ENCODE measurements at places on chromosomes 4 and X.

DNA sequence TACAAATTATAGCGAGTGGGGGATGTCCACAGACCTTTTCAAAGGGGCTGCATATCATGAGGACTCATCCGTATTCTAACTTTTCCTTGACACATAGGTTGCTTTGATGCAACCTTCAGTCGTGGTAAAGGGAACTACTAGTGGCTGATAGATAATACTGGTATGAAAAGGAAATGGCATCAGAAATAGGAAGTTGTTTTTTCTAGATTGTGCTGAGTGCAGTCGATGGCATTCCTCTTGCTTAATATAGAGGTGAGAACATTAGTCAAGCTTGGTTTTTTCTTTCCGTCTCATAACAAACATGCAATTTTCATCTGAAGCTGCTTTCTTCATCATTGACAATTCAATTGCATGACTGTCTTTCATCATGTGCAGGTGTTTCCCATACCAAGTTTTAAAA lies 16.6 kb downstream of the ENPEP start:
- DNase-seq: no peak

GRCh38 chrX:129726307-129727111 lies 12.3 kb upstream of the XPNPEP2 start:
- DNase-seq: peak; percentile 53

- no peak for DNase-seq
Measured at GRCh38 chr4:164288578-164288977, 465.4 kb upstream of the SMIM31 start.

- no peak for DNase-seq
Measured at GRCh38 chr4:168908851-168909273, 101.2 kb downstream of the CBR4 start.

DNA sequence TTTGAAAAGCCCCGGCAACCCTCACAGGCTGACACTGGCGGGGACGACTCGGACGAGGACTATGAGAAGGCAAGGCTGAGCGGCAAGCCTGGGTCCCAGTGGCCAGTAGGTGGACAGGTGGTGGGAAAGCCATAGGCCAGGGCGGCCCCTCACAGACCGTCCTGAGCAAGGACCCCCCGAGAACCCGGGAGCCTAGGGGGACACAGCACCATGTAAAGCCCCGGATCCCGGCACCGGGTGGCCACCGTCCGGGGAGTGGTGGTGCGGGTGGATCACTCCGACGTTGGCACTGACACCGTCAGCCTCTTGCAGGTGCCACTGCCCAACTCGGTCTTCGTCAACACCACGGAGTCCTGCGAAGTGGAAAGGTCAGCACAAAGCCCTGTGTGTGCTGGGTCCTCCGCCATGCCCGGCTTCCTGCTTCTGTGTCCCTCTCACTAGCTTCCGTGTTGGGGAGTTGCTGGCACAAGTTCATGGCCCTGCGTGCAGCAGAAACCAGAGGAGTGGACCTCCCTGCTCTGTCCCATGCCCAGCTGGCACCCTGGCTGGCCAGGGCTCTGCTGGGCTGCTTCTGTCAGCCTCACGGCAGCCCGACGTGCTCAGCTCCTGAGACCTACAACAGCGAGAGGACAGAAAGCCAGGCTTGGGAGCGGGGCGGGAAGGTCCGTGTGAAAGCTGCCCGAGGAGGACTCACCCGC lies 11.9 kb upstream of the ADD1 start:
- no peak for DNase-seq

DNA sequence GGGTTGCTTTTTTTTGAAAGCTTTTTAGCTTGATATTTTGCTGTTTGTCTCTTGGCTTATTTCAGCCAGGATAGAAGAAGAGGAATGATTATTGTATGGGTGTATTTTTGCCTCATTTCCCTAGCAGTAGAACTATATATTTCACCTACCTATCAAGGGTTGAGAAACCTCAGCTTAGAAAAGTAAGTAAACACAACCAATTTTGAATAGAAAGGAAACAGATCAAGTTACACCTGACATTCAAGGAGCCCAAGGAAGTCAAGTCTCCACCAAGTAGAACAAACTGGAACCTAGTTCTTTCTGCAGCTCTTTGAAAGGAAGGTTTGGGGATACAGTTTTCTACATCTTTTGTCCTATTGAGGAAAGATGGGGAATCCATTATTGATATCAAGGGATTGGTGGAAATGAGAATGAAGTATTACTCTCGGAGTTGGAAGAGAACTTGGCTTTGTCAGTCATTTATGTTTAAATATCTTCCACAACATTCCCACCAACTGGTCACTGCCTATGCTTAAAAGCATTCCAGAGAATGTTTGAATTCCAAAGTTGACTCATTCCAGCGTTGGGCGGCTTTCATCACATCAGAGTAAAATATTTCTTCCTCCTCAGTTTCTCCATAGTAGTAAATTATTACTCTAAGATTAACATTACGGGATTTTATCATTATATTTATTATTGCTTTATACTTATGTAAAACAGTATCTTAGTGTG lies 207.8 kb upstream of the CNKSR2 start:
- DNase-seq: no peak

GRCh38 chr4:11720292-11720691 lies 291.6 kb upstream of the HS3ST1 start:
- peak; percentile 6 for DNase-seq

DNA sequence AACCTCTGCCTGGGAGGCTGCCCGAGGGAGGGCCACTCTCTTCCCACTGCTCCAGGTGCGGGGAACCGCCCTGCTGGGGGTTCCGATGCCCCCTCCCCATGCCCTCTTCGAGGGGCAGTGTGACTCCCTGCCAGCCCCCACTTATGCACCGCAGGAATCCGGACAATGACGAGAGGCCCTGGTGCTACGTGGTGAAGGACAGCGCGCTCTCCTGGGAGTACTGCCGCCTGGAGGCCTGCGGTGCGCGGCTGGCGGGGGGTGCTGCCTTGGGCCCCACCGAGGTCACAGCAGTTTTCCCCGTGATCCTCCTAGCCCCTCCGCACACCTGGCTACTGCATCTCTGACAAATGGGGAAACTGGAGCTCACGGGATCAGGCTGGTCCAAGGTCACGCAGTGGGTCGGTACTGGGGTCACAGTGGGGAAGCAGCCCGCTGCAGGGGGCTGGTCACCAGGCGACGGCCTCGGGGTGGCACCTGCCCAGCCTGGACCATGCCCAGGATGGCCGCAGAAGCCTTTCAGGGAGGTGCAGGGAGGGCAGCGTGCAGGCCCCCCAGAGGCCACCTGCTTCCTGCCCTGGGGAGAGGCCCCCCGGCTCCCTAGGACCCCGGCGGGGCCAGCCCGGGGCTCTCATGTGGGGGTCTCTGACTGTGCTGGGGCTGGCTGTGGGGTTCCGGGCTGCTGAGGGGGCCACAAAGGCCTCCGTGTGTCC lies 3.5 kb downstream of the HGFAC start:
- no peak for DNase-seq

GRCh38 chr4:108094131-108094530 lies 74.6 kb downstream of the LEF1 start:
- DNase-seq: no peak

- DNase-seq: no peak
Measured at GRCh38 chr4:158428242-158428641, 93.4 kb upstream of the RXFP1 start.

DNA sequence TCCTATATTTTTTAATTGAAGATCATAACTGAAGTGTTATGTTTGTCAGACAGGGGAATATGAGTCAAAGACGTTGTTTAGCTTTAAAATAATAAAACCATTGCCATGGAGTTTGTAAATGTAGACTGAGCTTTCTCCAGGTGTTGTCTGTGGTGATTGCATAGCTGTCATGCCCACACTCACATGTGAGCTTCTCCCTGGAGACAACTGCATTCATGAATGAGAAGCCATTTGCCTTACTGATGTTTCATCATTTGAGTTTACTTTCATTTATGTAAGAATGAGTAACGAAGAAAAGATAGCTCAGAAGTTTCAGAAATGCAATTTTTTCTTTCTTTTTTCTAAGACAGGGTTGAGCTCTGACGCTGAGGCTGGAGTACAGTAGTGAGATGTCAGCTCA lies 339.1 kb downstream of the GALNTL6 start:
- DNase-seq: no peak

DNA sequence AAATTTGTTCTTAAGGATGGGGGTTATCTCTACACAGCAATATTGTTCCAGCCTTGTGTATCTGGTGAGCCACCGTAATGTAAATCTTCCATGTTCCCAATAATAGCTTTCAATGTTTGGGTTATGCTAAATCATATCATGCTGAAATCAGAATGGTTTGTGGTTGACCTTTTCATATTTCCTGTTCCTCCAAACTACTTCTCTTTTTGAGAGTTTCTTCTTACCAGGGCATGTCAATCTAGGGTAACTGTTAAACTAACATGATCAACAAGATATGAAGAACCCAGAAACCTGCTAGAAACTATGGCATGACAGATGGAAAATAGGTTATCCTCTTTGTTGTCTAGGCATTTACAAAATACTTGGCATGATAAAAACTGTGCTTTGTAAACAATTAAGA lies 22.0 kb downstream of the TNMD start:
- no peak for DNase-seq

GRCh38 chr4:133513901-133514300 lies 364.8 kb downstream of the PCDH10 start:
- DNase-seq: no peak

GRCh38 chr4:2084316-2084715 lies 25.2 kb downstream of the NAT8L start:
- DNase-seq: no peak

DNA sequence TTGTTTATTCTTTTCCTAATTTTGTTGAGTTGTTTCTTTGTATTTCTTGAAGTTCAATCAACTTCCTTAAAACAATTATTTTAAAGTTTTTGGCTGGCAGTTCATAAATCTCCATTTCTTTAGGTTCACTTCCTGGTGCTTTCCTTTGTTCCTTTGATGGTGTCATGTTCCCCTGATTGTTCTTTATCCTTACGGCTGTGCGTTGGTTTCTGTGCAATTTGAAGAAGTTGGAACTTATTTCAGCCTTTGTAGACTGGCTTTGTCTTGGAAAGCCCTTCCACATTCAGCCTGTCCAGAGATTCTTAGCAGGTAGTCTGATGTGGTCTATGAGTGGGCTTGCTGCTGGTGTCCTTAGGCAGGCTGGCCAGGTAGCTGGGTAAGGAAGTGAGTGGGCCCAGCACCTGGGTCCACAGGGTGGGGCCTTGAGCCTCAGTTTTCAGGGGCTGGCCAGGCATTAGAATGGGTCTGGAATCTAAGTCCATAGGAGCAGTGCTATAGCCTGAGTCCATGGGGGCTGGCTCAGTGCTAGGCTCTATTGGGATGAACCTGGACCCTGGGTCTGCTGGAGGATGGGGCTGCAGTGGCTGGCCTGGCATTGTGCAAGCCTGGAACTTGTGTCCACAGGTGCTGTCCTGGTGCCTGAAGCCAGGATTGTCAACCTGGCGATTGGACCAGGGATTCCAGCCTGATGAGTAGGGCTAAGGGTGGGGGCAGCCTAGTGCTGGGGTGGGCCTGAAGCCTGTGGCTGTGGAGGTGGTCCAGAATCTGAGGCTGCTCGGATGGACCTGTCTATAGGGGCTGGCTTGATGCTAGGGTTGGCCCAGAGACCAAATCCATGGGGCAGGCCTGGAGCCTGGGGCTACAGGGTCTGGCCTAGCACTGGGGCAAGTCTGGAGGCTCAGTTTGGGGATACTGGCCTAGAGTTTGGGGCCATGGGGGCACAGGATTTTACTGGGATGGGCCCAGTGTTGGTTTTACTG lies 152.4 kb downstream of the STAG2 start:
- DNase-seq: no peak

GRCh38 chrX:1453395-1453783 lies 680 bp upstream of the ASMTL start:
- no peak for DNase-seq

DNA sequence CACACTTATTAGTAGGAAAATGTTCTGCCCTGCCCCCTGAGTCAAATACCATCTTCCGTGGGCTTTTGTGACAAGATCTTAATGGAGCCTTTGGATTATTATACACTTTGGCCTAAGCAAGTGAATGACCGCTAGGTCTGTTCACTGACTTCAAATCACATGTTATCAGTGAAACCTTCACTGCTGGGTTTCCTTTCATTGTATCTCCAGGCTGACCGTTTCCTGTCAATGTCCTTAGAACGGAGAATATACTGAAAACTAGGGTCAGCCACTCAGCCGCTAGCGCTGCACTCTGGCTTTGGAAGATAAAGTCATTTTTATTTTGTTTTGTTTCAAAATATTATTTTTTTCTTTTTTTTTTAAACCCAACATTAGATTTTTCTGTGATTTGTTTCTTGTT lies 107.0 kb upstream of the TLL1 start:
- no peak for DNase-seq

GRCh38 chr4:2526559-2526958 lies 9.9 kb upstream of the FAM193A start:
- no peak for DNase-seq
